ENCODE measurements at places on chromosomes 6 and 20.

- H3K4me3 ChIP-seq = no peak overlapping the region
- H3K27ac ChIP-seq = no peak overlapping the region
- H3K4me1 ChIP-seq = peaks cover 6% of the 10 kb centered on the region
- no peak for DNase-seq
These were observed 12.8 kb downstream of the CLDN20 start for GRCh38 chr6:155276638-155277037.

GRCh38 chr6:148818939-148819575, 72.2 kb downstream of the UST start:
- H3K27ac ChIP-seq = no peak overlapping the region
- no peak overlapping the region for H3K4me3 ChIP-seq
- no peaks in the 10 kb centered on the region for H3K4me1 ChIP-seq
- H3K36me3 ChIP-seq = no peaks in the 10 kb centered on the region
- no peak for DNase-seq
- H3K27me3 ChIP-seq = peaks cover 12% of the 10 kb centered on the region

- H3K36me3 ChIP-seq = peaks cover 6% of the 10 kb centered on the region
- no peaks in the 10 kb centered on the region for H3K27me3 ChIP-seq
- H3K4me1 ChIP-seq = peaks cover 28% of the 10 kb centered on the region
- no peak for DNase-seq
- no peak overlapping the region for H3K4me3 ChIP-seq
- no peak overlapping the region for H3K27ac ChIP-seq
These were observed 64.4 kb upstream of the DUSP22 start for GRCh38 chr6:227812-228338.

DNA sequence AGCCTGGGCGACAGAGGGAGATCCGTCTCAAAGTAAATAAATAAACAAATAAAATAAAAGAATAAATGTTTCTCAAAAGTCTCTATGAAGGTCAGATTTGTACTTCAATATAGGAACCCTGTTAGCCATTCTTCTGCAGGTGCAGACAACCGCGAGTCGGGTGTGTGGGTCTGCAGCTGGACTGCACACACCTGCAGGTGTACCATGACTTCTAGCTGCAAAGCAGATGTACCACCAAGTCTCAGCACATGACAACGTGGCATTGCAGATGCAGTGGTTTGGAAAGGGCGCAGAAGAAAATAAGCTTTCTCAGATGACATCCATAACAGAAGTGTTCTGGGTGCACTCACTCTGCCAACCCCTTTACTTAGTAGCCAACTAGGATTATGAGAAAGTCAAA, 239.7 kb downstream of the ATXN1 start:
- no peak overlapping the region for H3K4me3 ChIP-seq
- no peak for DNase-seq
- H3K4me1 ChIP-seq = peaks cover 32% of the 10 kb centered on the region
- no peaks in the 10 kb centered on the region for H3K27me3 ChIP-seq

- peaks cover 4% of the 10 kb centered on the region for H3K4me1 ChIP-seq
- H3K36me3 ChIP-seq = no peaks in the 10 kb centered on the region
- no peak for DNase-seq
- H3K27me3 ChIP-seq = no peaks in the 10 kb centered on the region
- H3K27ac ChIP-seq = no peak overlapping the region
- no peak overlapping the region for H3K4me3 ChIP-seq
These were observed 34.9 kb downstream of the GPLD1 start for GRCh38 chr6:24454452-24454851.

GRCh38 chr6:16122197-16122596, 6.7 kb upstream of the MYLIP start:
- H3K27ac ChIP-seq = no peak overlapping the region
- H3K4me1 ChIP-seq = no peaks in the 10 kb centered on the region
- H3K36me3 ChIP-seq = no peaks in the 10 kb centered on the region
- H3K27me3 ChIP-seq = peaks cover 33% of the 10 kb centered on the region
- no peak for DNase-seq

DNA sequence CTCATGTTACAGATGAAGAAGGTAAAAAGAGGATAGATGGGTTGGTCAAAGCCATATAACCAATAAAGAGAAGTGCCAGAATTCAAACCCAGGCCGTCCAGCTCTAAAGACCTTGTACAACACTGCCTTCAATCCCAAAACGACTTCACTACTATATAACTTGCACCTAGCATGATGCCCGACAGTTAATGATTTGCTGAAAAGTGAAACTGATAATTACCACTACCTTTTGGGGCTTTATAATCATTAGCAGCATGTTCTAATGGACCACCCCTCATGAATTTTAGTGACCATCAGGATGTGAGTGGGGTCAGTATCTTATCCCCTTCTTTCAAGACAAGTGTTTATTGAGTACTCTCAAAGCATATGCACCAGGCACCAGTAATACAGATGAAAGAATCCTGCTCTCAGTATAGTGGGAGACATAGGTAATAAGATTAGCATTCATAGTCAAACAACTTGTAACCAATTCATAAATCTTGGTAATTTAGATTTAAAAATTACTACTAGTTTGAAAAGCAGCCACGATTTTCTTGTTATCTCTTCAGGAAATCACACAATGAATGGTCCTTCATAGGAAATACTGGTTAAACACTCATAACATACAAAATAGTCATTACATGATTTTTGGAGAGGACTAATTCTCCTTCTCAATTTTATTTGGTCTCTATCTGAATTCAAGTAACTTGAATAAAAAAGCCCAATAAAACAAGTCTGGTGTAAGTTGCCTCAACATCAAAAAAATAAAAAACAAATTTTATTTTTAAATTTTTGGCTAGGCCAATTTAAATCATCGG, 98.0 kb downstream of the EPB41L2 start:
- no peaks in the 10 kb centered on the region for H3K36me3 ChIP-seq
- no peaks in the 10 kb centered on the region for H3K27me3 ChIP-seq
- DNase-seq = no peak
- H3K4me3 ChIP-seq = no peak overlapping the region
- no peaks in the 10 kb centered on the region for H3K4me1 ChIP-seq

GRCh38 chr6:85473748-85474147, 23.9 kb downstream of the NT5E start:
- peaks cover 10% of the 10 kb centered on the region for H3K4me1 ChIP-seq
- no peaks in the 10 kb centered on the region for H3K27me3 ChIP-seq
- no peak for DNase-seq
- H3K27ac ChIP-seq = no peak overlapping the region
- peaks cover 7% of the 10 kb centered on the region for H3K36me3 ChIP-seq

DNA sequence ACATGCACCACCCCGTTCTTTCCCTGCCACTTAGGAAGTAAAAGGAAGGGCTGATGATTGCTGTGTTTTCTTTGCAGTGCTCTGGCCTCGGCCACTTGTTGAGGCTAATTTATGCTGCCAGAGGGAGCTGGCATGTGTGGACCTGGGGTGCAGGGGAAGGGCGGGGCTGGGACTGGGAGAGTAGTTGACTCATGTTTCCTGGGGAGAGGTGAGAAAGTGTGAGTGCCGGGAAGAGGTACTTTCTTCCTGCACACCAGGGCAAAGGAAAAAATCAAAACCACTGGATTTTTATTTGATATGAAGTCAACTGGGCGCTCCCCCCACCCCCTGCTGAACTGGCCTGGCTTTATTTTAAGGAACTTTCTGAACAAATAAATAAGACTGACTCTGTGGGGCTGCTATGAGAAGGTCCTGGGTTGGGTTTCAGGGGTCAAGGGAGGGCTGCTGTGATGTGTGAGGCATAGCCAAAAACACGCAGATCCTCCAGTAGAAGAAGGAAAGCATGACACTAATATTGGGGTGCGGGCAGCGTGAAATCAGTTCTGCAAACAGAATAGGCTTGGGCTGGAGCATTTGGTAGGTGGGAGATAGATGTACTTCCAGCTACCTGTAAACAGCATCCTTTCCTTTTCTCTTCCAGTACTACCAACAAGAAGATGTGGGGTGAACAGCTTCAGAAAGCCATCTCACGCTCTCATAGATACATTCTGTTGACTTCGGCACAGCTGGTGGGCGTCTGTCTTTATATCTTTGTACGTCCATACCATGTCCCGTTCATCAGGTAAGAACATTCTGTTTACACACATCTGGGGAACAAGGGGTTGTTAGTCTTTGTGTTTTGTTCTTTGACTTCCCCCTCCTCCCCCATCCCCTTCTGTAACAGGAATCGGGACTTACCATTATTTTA, 87.5 kb downstream of the SYNJ2 start:
- peaks cover 29% of the 10 kb centered on the region for H3K4me1 ChIP-seq
- H3K27ac ChIP-seq = no peak overlapping the region
- peaks cover 18% of the 10 kb centered on the region for H3K36me3 ChIP-seq

GRCh38 chr20:434661-435419, 26.7 kb downstream of the RBCK1 start:
- peaks cover 58% of the 10 kb centered on the region for H3K36me3 ChIP-seq
- peak overlapping the region; percentile 59 for H3K27ac ChIP-seq
- no peaks in the 10 kb centered on the region for H3K27me3 ChIP-seq
- no peak for DNase-seq

DNA sequence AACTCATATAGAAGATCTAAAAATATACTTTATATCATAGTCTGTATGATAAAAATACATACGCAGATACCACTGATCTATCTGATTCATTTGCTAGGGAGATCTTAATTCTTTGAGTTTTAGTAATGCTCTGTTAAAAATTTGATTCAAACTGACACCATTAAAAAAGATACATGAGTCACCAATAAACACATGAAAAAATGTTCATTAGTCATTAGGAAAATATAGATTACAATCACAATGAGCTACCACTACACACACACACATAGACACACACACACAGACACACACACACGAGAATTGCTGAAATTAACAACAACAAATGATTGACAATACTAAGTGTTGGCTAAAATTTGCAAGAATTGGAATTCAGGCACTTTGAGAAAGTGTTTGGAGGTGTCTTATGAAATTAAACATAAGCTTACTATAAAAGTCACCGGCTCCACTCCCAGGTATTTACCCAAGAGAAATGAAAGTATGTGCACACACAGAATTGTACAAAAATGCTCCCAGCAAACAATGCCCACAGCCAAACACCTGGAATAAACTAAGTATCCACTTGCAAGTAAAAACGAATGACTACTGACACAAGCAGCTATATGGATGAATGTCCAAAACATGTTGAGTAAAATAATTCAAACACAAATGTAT, 117.7 kb upstream of the GGTLC1 start:
- no peak for DNase-seq
- H3K27ac ChIP-seq = no peak overlapping the region
- H3K27me3 ChIP-seq = peaks cover 12% of the 10 kb centered on the region
- H3K36me3 ChIP-seq = no peaks in the 10 kb centered on the region
- H3K4me1 ChIP-seq = peaks cover 2% of the 10 kb centered on the region
- no peak overlapping the region for H3K4me3 ChIP-seq

DNA sequence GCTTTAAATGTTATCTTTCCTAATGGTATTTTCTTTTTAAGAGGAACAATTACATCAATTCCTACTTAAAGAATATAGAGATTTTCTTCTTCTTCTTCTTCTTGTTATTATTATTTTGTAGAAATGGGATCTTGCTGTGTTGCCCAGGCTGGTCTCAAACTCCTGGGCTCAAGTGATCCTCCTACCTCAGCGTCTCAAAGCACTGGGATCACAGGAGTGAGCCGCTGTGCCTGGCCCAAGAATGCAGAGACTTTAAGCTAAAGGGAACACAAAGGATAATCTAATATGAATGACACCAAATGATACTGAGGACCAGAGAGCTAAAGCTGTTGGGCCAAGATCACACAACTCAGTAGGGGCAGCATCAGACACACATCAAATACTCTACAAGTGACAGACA, 87.4 kb upstream of the FOXQ1 start:
- H3K27ac ChIP-seq = no peak overlapping the region
- H3K27me3 ChIP-seq = peaks cover 5% of the 10 kb centered on the region
- no peak overlapping the region for H3K4me3 ChIP-seq
- H3K36me3 ChIP-seq = no peaks in the 10 kb centered on the region
- H3K4me1 ChIP-seq = no peaks in the 10 kb centered on the region
- no peak for DNase-seq

- peak overlapping the region; percentile 12 for H3K27ac ChIP-seq
- peaks cover 12% of the 10 kb centered on the region for H3K36me3 ChIP-seq
- H3K27me3 ChIP-seq = no peaks in the 10 kb centered on the region
- DNase-seq = no peak
- H3K4me3 ChIP-seq = no peak overlapping the region
These were observed 20.6 kb downstream of the BTN2A1 start for GRCh38 chr6:26478100-26478984.

- peaks cover 49% of the 10 kb centered on the region for H3K4me1 ChIP-seq
- DNase-seq = no peak
- H3K36me3 ChIP-seq = peaks cover 12% of the 10 kb centered on the region
- peaks cover 52% of the 10 kb centered on the region for H3K27me3 ChIP-seq
These were observed 119.8 kb downstream of the TOX2 start for GRCh38 chr20:44034451-44034850.

- H3K4me1 ChIP-seq = peaks cover 4% of the 10 kb centered on the region
- H3K4me3 ChIP-seq = no peak overlapping the region
- H3K27me3 ChIP-seq = peaks cover 23% of the 10 kb centered on the region
- no peak overlapping the region for H3K27ac ChIP-seq
- H3K36me3 ChIP-seq = no peaks in the 10 kb centered on the region
- no peak for DNase-seq
These were observed 83.0 kb upstream of the FAM184A start for GRCh38 chr6:119161438-119161837.

DNA sequence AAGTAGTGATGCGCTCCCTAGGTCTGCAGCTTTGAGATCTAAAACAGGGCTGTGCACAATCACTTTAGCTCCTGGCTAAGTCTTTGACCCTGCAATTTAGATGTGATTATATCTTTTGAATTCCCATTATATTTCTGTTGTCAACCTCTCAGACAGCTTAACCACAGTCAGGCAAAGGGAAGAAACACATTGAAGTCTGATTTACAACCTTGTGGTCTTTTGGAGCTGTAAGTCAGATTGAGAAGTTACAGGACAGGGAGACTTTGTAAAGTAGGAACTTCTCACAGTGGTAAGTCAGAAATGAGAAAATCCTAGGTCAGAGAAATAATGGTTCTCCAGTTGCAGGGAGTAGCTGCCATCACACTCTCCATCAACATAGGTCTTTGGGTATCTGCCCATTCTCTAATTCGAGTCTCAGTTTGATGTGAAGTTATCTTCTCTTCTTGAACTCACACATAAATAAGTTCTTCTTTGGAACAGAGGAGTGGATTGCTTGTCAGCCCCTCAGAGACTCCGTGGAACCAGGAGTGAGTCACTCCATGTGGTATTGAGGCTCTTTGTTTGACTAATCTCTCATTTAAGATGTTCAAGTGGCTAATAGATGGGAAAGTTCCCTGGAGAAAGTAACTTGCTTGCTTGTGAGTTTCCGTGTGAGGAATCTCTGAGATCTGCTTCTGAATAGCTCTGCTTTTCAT, 35.0 kb upstream of the SGK1 start:
- DNase-seq = no peak
- peaks cover 24% of the 10 kb centered on the region for H3K4me1 ChIP-seq
- H3K27ac ChIP-seq = peak overlapping the region; percentile 91
- peaks cover 11% of the 10 kb centered on the region for H3K36me3 ChIP-seq
- no peaks in the 10 kb centered on the region for H3K27me3 ChIP-seq

DNA sequence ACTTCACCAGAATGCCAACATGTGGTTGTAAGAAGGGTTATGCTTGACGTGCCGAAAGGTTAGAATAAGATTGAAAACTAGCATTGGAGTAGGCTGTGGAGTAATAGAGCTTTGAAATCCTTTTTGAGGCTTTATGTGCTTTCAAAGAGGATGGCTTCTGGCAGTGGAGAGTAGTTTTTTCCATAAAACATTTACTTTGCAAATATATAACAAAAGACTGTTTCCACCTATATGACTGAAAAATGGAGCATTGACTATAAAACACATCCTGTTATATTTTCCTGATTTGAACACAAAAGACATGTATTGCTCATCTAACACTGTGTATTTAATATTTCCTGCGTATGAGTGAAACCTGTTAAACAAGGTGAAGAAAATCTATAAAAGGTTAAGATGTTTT, 38.8 kb downstream of the ZFAND3 start:
- peaks cover 15% of the 10 kb centered on the region for H3K4me1 ChIP-seq
- no peak overlapping the region for H3K27ac ChIP-seq

Data from activated naive CD8-positive, alpha-beta T cell treated with anti-CD3 and anti-CD28 coated beads, Interleukin-2, amount 10 ng/mL, durations not matched to agents 7 days and 5 days (primary cell).